NCI-H2029 treated with DMSO at 0.1 percent for 48 hours (cell line): ENCODE measurements at places on chromosomes 2 and 18.
A peak's percentile ranks its signal among the peaks of the same experiment; 100 is the strongest.

DNA sequence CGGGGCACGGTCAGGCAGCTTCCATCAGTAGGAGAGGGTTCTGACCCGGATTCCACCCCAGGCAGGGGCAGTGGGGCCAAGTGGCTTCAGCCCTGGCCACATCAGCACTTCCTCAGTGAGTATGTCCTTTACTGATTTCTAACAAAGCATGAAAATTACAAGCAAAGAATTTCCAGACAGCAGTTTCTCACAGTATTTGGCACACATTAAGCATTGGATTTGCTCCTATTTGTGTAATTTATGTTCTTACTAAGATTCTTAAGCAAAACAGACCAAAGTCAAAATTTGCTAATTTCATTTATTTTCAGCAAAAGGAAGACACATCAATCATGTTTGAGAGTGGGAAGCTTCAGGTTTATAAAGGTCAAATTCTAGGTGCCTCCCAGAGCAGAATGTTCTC, 73.3 kb upstream of the NFATC1 start:
- no peak for DNase-seq

DNA sequence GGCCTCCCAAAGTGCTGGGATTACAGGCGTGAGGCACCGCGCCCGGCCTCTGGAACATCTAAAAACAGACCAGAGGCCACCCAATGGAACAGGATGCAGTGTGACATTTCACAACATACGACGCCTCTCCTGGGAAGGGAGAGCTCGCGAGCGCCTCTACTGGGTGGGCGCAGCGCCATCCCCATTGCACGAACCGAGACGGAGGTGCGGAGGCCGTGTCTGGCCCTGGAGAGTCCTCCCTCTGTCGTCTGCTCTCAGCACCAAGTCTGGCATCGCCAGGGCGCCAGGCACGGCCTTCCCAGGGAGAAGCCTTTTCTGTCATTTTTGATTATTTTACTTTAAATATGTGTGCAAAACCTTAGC, 9.4 kb upstream of the GBX2 start:
- DNase-seq, result peak; percentile 37

- DNase-seq, result no peak
Observed at GRCh38 chr2:100895934-100896685, 76.2 kb downstream of the NPAS2 start.

- DNase-seq, result no peak
Observed at GRCh38 chr2:16327326-16327725, 338.3 kb downstream of the CYRIA start.

GRCh38 chr2:239433777-239434403, 33.1 kb upstream of the HDAC4 start:
- DNase-seq, result no peak
